ENCODE measurements at places on chromosomes 2 and 18.
A peak's percentile ranks its signal among the peaks of the same experiment; 100 is the strongest.

DNA sequence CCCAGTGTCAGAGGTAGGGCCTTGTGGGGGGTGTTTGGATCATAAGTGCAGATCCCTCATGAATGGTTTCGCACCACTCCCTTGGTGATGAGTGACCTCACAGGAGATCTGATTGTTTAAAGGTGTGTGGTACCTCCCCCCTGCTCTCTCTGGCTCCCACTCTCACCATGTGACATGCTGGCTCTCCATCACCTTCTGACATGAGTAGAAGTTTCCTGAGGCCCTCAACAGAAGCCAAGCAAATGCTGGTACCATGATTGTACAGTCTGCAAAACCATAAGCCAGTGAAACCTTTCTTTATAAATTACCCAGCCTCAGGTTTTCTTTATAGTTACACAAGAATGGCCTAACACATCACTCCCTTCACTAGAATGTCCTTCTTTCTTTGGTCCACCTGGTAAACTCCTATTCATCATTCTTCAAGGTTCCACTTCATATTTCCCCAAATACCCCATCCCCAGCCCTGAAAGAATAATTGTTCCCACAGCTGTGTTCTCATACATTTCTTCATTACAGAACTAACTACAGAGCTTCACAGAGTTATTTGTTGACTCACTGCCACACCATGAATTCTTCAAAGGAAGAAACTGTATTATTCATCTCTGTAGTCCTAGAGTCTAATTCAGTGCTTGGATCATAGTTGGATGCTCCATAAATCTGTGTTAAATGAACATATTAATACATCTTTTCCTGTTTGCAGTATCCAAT, 81.2 kb upstream of the STK17B start:
- no peak for DNase-seq

- DNase-seq: no peak
Measured at GRCh38 chr2:177244244-177244771, 20.2 kb downstream of the NFE2L2 start.

DNA sequence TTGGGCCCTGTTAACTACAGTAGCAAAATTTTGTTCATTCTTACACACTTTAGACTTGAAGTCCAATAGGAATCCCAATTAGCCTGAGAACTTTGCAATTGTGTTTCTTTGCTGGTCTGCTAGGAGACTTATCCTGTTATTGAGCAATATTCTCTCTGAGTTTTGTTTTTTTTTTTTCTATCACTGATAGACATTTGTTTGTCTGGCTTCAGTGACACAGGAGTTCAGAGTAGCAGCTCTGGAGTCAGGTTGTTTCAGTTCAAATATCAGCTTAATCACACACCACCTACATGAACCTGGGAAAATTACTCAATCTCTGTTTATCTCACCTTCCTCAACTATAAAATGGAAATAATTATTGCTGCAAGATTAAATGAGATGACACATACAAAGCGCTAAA, 360.2 kb upstream of the POU3F3 start:
- DNase-seq: no peak

DNA sequence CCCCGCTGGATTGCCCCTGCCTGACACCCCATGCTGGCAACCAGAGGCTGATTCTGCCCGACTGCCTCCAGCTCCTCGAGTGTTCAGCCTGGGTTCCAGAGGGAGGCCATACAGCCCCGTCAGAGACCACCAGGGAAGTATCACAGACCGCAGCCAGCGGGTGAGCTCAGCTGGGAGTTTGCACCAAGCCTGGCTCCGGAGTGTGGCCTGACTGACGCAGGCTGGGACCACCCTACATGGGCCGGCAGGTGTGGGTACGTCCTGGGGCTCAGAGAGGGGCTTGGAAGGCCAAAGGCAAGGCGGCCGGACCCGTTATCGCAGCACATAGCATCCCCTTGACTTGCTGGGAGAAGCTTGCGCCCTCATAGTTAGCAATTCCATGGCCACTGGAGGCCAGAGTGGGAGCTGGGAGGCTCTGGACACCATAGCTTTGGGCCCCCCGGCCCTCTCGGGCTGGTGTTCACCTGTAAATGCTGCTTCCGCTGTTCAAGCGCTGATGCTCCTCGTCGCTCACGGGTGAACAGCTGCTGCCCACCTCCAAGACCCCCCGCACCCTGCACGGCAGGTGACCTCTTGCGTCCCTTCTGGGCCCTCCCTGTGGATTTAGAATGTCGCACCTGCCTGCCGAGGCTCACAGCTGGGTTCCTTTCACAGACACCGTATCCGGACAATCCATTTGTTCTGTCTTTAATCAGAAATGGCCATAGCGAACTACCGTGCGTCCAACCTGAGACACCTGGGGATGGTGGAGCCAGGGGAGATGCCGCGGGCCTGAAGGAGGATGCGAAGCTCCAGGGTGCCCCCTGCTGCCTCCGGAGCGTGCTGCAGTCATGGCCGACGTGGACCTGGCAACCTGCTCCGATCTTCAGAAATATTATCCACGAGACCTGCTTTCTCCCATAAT, 31.2 kb upstream of the SLC66A3 start:
- DNase-seq: peak; percentile 37

DNA sequence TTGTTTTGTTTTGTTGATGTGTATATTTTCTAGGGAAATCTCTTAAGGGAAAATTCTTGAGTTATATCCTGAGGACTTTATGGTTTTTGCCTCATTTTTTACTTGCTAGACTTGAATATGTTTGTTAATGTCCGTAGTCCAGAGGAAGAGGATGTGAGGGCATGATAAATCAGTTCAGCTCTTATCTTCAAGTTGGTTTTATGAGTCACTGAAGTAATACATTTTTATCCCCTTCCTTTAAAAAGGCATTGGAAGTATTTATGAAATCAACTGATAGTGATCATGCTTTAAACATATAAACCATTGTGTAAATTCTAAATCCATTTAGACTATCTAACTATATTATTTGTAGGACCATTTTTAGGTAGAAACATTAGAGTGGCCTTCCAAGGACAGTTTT, 43.9 kb upstream of the CYBRD1 start:
- no peak for DNase-seq

- DNase-seq: no peak
Measured at GRCh38 chr2:221464971-221465370, 107.1 kb downstream of the EPHA4 start.

DNA sequence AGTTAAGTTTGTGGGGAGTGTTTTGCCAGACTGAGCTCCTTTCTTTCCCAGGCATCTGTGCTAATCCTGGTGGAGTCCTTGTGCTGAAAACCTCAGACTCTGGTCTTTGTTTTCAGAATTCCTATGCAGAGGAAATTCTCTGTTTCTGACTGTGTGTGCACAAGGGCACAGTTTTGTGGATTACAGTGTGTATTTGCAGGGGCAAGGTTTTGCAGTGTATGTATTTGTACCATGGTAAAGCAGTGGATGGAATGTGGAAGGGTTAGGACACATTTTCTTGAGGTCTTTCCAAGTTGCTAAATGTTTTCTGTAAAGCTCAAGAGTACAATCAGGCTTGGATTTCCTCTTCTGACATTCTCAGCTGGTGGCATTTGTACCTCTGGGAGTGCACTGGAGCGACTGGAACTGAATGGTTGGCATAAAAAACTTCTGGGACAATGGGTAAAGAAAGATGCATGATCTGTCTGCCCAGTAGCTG, 139.5 kb upstream of the RND3 start:
- no peak for DNase-seq

DNA sequence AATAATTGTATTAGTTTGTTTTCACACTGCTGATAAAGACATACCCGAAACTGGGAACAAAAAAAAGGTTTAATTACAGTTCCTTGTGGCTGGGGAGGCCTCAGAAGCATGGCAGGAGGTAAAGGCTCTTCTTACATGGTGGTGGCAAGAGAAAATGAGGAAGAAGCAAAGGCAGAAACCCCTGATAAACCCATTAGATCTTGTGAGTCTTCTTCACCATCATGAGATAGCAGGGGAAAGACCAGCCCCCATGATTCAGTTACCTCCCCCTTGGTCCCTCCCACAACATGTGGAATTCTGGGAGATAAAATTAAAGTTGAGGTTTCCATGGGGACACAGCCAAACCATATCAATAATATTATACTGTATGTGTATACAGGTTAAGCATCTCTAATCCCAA, 73.3 kb upstream of the CABLES1 start:
- DNase-seq: no peak

- no peak for DNase-seq
Measured at GRCh38 chr2:44515416-44515815, 153.7 kb downstream of the CAMKMT start.

DNA sequence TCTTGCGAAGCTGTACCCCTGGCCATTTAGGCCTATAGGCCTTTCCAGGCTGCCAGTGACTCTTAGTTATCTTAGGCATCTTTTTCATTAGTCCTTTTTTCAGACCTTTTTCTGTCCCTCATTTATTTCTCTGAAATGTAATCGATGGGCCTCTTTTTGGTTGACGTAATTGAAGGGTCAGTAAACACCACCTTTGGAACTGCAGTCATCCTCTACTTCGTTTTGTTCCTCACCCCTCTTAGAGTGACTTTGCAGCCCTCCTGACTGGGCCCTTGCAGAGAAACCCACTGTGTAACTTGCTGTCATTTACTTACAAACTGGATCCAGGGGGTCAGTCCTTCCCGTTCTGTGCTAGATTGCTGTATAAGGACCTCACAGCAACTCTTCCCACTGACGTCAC, 23.2 kb downstream of the CENPO start:
- no peak for DNase-seq

DNA sequence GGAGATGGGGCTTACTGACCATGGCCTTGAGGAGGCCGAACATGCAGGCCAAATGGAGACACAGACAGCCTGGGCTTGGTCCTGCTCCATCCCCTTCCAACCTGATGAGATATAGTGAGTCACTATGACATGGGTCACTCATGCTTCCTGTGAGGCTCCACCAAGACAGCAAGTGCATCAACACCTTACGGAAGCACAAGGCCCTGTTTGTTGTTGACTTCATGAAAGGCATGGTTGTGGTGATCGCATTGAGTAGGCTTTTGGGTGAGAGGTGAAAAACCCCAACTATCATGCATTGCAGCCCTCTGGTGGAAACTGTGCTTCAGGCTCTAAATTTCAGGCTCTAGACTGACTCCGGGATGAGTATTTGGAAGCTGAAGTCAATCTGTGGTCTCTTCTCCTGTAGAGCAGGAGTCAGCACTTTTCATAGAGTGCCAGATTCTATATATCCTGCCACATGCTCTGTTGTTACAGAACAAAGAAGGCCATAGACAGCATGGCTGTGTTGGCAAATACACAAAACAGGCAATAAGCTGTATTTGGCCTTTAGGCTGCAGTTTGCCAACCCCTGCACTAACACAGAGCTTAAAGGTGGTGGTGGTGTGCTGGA, 10.1 kb downstream of the IL37 start:
- no peak for DNase-seq

- no peak for DNase-seq
Measured at GRCh38 chr2:238955648-238956531, 108.0 kb downstream of the TWIST2 start.

- no peak for DNase-seq
Measured at GRCh38 chr2:230879891-230880290, 15.1 kb downstream of the ITM2C start.

- DNase-seq: no peak
Measured at GRCh38 chr2:21480162-21480561, 356.4 kb downstream of the TDRD15 start.

- DNase-seq: no peak
Measured at GRCh38 chr18:74546751-74547530, 12.6 kb downstream of the CNDP1 start.

GRCh38 chr2:65292461-65293011, 64.9 kb downstream of the ACTR2 start:
- DNase-seq: no peak

GRCh38 chr2:219596954-219597551, 604 bp upstream of the STK11IP start:
- no peak for DNase-seq

GRCh38 chr2:37894047-37894446, 31.0 kb upstream of the RMDN2 start:
- DNase-seq: no peak

GRCh38 chr18:79988071-79988450, 302 bp downstream of the TXNL4A start:
- DNase-seq: no peak

- DNase-seq: no peak
Measured at GRCh38 chr2:201558232-201558631, 85.1 kb downstream of the TMEM237 start.

DNA sequence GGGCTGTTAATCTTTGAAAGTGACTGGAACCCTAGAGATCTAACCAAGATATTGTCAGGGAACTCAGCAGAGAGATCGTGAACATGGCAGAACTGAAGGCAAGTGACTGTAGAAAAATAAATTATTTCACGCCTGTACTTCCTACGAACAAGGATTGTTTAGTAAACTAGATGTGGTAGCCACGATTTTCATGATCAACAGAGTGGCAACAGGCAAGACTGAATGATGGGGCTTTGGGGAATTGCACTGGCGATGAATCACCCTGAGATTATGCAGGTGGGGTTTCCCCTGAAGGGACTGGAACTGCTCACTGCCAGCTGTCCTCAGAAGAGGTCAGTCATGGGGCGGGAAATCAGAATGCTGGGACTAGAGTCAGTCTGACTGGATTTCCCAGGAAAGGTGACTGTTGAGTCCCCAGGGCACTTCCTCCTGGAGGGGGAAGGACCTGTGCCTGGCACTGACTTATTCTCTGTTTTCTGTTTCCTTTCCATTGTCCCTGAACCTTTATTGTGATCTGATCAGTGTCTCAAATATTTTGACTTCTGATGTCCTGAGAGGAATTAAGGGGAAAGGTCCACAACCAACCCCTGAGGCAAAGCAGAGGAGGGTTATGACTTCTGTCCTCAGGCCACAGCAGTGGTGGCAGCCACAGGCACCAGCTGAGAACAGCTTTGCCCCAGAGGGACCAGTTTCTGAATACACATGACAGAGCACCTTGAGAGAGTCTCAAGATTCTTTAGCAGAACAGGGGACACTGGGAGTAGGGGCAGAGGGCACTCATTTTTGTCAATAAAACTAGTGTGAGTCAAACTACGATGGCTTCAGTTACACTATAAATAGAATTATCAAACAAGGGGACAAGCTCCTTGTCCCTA, 70.0 kb downstream of the NAB1 start:
- DNase-seq: no peak

DNA sequence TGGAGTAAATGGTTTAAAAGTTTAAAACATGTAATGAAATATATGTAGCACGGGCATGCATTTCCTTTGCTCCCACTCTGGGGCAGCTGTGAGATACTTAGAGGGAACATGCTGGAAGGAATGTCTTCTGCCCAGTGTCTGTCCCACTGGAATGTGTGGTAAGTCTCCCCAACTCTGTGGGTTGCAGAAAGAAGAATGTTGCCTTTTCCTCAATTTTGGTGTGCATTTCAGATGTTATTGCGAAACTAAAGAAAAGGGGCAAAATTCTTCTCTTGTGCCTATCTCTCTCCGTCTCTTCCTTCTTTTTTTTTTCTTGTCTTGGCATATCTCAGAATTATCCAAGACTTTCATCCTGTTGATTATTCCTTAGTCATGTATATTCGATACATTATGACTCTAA, 201.1 kb downstream of the SH3RF3 start:
- no peak for DNase-seq

DNA sequence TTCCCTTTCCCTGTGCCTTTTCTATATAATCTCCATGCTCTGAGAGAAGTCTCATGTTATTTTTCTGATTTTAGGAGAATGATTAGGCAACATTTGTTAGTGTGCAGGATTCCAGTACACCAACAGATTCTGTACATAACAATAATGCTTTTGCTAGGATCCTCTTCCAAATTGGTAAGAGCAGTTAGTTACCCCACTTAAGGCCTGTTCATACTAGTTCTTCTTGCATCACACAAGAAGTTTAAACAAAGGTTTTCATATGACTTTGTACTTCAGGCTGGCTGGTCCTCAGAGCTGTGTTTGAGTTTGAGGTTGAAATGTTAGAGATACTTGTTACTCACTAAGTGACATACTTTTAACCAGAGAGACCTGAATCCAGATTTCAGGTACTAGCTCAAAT, 686.9 kb upstream of the NRXN1 start:
- no peak for DNase-seq

GRCh38 chr2:45261746-45262145, 252.5 kb upstream of the SIX2 start:
- no peak for DNase-seq

All from activated CD8-positive, alpha-beta memory T cell treated with anti-CD3 and anti-CD28 coated beads for 1 hour (primary cell).